ENCODE measurements at places on chromosomes 4 and X.
A peak's percentile ranks its signal among the peaks of the same experiment; 100 is the strongest.

- DNase-seq: no peak
These were observed 33.0 kb downstream of the NOP14 start for GRCh38 chr4:2930135-2930757.

DNA sequence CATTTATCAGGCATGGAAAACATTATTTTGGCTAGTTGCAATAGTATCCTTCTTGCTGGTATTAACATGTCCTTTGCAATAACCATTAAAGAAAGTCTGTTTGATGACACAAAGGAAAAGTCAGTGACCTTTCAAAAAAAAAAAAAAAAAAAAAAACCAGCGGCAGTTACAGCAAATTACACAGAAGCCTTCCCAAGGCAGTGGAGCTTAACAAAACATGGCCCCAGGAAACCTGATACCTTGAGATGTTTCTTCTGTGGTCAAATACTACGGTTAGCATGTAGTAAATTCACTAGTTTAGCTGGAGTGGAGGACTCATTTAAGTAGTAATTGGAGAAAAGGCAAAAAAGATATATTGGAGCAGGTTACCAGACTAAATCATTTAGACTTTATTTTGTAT, 359.1 kb downstream of the DACH2 start:
- DNase-seq: no peak

DNA sequence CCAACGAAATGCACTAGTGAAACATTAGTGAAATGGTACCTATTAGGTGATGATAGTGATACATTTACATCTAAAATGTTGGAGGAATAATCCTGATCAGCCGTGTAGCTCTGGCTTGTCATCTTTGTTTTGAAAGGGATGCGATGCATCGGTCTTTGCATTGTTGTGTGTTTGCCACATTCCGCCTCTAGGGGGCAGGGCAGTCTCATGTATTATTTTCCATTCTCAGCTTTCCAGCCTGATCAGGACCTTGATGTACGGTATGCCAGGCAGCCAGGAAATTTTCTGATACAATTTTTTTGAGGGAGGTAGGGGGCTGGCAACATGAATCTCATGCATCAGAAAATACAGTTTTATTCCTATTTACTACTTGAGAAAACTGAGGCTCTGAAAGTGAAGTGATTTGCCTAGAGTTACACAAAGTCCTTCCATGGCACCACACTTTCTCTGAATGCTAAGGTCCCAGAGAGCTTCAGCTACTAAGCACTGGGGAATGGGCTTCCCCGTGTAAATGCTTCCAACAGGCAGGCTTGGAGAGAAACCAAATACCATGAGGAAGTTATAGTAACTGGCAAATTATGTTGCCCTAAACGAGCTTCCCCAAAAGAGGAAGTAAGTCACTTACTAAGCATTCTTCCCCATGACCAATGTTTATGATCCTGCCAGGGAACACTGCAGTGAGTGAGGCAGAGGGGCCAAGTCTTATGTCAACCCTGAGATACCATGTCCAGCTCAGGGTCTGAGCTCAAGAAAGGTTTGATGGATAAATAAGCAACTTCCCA, 31.8 kb upstream of the IQSEC2 start:
- peak; percentile 12 for DNase-seq

- no peak for DNase-seq
These were observed 30.4 kb upstream of the APELA start for GRCh38 chr4:164846566-164846965.

GRCh38 chrX:114178126-114178525, 405.8 kb upstream of the HTR2C start:
- DNase-seq: no peak

- no peak for DNase-seq
These were observed 188.9 kb downstream of the ENOX2 start for GRCh38 chrX:130714135-130714534.

GRCh38 chr4:155603360-155603891, 63.2 kb upstream of the GUCY1A1 start:
- DNase-seq: no peak

- DNase-seq: no peak
These were observed 107.9 kb downstream of the PALLD start for GRCh38 chr4:168604496-168605373.

GRCh38 chr4:7971881-7972500, 32.3 kb upstream of the AFAP1 start:
- no peak for DNase-seq

DNA sequence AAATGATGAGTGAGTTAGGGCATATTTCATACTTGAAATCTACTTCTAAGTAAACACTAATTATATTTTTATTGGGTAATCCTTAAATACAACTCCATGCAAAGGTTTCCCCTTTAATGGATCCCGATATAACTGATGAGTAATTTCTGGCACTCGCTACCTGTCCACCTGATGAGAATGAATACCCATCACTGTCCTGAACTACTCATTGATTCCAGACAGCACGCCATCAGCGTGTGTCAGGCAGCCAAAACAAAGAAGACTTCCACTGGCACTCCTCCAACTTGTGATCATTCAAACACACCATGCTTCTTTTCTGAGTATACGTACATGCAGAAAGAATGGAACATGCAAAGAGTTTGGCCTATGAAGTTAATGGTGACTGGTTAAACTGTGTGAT, 69.4 kb downstream of the HCCS start:
- no peak for DNase-seq

DNA sequence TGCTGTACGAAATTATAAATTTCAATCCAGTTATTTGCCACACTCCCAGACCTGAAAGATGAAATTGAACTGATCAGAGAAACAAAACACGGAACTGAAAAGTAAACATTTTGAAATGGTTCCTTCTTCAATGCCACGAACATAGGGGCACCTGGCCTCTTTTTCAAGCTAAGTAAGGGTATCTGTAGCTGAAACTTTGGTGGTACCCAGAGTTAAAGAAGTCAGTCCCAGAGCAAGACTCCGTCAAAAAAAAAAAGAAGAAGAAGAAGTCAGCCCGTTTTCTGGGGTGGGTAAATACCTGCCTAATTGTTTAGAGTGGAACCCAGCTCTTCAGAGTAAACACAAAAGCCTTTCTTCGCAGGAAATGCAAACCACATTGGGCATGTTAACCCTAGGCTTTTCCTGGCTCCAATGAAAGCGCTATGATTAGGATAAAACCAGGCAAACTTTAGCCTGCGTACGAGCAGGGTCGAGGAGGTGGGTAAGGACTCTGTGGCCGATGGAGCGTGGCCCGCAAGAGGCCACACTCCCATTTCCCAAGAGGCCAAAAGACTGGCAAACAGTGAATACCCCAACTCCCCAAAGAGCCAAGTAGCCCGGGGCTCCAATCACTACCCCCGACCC, 1.3 kb downstream of the ANTXR2 start:
- no peak for DNase-seq

GRCh38 chr4:187109636-187110035, 386.0 kb upstream of the FAT1 start:
- DNase-seq: no peak

GRCh38 chrX:16559206-16559619, 90.7 kb upstream of the S100G start:
- DNase-seq: no peak

- DNase-seq: no peak
These were observed 45.0 kb downstream of the PSAPL1 start for GRCh38 chr4:7389719-7390118.

DNA sequence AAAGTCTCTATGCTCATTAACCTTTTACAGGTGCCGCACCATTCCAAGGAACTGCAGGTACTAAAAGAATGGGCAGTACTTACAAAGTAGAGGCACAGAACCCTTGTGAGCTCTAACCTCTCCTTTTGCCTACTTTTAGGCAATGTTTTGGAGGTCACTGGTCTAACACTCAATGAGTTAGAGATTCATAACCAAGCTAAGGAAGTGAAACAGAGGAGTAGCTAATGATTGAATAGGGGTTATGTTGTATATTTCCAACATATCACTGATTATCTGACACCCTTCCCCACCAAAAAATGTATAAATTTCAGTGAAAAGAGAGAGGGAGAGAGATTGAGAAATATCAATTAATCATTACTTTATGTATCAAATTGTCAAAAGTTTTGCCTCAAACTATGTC, 269.3 kb downstream of the PCDH7 start:
- no peak for DNase-seq

GRCh38 chrX:63679432-63679831, 105.6 kb downstream of the ARHGEF9 start:
- no peak for DNase-seq

GRCh38 chrX:20511792-20512191, 245.1 kb upstream of the RPS6KA3 start:
- DNase-seq: no peak

DNA sequence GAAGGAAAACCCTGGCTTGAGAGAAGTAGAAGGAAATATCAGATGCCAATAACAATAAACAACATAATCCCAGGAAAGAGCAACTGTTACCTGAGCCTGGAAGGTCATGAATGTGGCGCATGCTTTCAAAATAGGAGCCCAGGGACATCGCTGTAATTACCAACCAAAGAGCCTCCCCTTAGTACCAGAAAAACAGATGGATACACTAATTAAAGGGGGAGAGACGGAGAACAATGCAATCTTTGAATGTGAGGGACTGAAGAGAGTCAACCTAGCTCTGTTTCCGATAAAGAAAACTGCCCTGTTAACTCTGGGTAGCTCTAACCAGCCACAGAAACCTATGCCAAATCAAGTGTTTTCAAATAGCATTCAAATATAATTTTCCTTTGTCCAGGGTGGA, 161.4 kb downstream of the ENOX2 start:
- DNase-seq: no peak

DNA sequence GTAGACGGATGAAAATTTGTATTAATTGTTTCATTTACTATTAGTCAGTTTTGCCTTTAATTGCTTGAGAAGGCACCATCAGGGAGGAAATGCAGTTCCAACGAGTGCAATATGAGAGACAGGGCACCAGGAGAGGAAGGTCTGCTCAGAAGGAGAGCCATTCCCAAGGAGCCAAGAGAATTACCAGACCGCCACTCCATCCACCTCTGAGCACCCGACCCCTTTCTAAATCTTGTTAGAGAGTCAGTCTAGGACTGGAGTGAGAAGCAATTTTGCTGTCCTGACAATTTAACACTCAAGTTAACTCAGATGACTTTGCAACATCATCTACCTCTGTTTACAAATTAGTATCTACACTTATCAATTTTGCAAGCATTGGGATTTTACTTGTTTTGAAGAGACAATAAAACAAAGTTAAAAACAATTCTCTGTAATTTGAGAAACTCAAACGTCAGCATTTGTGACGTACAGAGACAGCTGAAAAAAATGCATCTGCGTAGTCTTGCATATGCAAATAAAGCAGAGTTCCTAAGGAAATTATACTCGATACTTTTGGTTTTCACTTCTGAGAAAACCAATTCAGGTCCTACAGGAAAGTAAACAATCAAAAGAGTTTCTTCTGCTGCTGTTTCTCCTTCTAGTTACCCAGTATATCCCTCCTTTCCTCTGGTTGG, 1704.7 kb upstream of the TENM3 start:
- DNase-seq: no peak

- no peak for DNase-seq
These were observed 22.4 kb downstream of the HPRT1 start for GRCh38 chrX:134482371-134482770.

- DNase-seq: no peak
These were observed 5.2 kb upstream of the ACTRT1 start for GRCh38 chrX:128057421-128057820.

DNA sequence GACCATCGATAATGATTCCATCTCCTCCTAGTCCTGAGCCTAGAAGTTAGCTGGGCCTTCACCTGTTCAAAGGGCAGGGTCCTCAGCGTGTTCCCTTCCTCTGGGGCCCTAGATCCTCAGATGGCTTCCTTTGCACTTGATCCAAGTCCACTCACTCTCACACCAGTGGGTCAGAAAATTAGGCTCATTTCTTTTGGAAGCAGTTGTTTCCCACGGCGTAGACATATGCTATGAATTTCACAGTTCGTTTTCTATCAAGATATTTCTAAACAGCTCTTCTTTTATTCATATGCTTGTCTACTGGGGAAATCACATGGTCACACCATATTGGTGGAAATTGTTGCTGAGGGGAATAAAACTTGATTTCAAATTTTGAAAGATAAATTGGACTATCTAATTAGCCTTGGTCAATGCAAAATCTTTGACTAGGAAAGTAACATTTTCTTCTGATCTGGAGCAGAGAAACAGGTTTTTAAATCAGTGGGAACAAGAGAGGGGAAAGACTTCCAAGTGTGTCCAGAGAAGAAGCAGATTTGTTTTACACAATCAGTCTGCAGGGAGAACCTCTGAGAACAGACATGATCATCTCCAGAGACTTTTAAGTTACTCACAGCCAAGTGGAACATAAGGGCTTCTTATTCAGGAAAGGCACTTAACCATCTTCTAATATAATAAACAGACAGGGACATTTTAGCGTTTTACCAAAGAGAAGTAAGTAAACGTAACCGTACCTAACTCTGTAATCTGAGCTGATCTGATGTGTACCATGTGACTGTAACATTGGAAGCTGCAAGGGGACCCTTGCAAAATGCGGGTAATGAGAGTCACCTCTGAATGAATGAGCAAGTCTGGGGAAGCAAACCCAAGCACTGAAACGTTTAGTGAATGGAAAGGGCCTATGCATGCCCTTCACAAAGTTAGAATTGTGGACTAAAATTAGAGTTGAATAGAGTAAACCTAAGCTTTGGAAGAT, 455.7 kb upstream of the FAT1 start:
- no peak for DNase-seq

DNA sequence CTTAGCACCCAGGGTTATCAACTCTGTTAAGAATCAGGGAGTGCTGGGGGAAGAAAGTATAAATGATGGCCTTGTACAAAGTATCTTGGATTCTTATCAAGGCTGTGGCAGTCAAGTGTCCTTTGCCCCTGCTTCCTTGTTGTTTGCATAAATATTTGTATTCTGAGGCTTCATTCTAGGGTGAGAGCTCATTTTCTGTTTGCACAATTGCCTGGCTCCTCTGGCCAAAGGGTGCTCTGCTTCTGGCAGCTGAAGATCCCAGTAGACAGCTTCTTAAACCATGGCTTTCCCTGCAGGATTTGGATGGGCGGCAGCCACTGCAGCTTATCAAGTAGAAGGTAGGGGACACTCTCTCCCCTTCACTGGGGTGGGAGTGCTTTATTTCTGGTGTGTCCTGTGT, at the start of gene GBA3:
GBA3 (plus strand) TSS at position 202 of the 400 bp plus-strand sequence.
- no peak for DNase-seq

GRCh38 chrX:71935476-71935875, 24.8 kb downstream of the NHSL2 start:
- no peak for DNase-seq

DNA sequence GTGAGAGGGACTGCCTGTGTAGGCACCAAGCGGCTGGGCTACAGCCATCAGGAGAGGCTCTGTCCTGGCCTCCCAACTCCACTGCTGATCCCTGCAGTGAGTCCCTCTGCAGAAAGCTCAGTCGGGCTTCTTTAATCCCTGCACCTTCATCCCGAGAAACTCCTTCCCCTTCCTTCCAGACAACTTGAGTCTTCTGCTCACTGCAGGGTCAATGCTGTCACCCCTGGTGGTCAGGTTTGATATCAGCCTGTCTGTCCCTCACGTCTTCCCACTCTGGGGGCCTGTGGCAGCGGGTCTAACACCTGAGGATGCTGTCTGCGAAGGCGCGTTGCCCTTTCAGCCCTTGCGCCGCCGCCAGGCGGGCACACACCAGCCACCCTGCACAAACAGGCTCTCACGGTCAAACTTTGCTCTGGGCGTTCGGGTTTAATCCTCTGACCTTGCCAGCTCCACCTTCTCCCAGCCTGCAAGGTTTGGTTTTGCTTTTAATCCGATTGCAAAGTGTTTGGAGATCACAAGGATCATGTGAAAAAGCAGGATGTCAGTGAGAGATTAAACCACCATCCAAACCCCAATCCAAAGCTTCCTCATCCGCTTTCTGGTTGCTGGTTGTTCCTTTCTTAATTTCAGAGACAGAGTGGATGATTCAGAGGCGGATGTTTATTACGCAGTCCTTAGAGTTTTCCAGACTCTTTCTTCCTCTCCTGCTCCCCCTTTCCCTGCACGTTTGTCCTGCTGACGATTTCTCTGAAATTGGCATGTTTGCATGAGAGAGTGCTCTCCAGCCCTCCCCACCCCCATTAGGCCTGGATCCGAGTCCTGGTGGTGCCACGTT, 74.8 kb upstream of the SLC34A2 start:
- DNase-seq: no peak
